ENCODE measurements at places on chromosomes 3 and 15.

DNA sequence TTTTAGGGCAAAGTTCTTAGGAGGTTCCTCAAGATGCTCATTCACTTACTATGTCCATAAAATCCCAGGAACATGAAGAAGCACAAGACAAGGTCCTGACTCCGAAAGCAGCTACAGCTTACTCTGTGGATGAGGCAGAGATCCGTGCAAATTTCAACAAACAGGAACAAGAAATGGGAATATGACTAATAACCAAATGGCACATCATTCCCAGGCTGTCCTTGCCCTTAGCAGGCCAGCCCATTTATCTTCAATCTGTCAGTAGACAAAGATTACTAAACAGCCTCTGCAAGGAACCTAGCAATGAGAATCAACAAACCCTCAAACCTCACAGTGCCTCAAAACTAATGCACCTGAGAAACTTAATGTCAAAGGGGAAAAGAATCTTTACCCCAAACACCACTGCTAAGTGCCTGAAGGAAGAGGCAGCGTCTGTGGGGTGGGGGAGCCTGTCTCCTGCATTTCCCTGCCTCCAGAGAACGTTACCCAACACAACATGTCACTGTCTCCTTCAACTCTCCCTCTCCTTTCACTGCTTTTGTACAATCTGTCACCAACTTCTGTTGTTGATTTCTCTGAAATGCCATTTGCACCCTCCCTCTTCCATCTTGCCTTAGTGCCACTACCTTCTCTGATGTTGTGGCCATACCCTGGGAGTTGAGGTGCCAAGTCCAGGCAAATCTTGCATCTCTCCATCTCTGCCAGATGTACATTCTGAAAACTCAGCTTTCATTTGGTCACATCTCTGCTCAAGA lies 4.8 kb downstream of the TNFAIP8L3 start:
- no peak for DNase-seq

DNA sequence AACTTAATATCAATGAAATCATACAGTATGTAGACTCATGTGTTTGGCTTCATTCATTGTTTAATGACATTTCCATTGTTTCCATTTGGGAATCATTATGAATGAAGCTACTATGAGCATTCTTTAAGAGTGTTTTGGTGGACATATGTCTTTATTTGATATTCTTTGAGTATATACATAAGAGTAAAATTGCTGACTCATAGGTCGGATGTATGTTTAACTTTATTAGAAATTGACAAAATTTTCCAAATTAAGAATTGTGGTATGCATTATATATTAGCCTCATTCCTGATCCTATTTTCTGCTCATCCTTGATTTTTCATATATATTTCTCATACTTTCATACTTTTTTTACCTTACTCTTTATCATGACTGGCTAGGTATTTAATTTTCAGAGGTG lies 28.7 kb upstream of the CMC1 start:
- no peak for DNase-seq

GRCh38 chr3:10483686-10484345 lies 21.6 kb downstream of the ATP2B2 start:
- DNase-seq = no peak

GRCh38 chr15:73233623-73234022 lies 135.1 kb downstream of the HCN4 start:
- no peak for DNase-seq
